BE2C (cell line): ENCODE measurements at places on chromosomes 1 and 21.
A peak's percentile ranks its signal among the peaks of the same experiment; 100 is the strongest.

DNA sequence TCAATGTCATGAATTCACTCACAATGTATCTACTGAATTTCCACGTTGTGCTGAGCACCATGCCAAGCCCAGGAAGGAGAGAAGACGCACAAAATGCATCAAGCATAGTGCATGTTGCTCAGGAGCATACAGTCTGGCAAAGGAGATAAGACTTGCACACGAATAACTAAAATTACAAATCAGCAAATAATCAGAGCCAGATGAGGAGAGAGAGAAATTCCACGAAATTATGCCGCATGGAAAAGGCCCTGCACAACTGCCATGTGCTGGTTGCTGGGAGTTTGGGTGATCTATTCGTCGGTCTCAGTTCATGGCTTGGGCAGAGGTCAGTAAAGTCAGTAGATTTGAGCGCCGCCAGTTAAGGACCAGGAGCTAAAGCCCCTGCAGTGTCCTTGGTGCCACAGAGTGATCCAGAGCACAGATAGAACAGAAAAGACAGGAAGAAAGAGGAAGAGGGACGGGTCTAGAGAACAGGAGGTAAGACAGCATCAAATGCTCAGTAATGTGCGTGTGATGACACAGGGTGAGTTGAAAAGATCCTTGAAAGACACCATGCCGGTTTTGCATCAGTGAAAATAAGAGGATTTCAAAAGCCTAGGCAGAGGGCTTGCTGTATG is 55.1 kb upstream of the ZNF281 start:
- DNase-seq: no peak

DNA sequence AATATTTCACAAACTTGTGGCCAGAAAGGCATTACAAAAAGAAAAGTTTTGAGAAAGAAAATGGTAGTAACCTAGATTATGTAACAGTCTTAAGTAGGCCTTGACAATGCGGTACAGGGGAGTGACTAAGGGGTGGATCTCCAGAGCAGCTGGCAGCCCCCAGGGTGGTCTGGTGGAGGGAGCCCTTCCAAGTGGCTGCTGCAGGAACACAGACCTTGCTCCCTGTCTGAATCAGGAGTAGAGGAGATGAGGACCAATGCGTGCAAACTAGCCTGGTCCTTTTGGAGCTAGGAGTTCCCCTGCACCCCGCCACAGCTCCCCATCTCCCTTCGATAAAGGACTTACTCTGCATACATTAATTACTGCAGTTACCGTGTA is 189.0 kb downstream of the NFIA start:
- peak; percentile 73 for DNase-seq

- DNase-seq: no peak
These were observed 133.0 kb downstream of the ITSN1 start for GRCh38 chr21:33775100-33775828.

DNA sequence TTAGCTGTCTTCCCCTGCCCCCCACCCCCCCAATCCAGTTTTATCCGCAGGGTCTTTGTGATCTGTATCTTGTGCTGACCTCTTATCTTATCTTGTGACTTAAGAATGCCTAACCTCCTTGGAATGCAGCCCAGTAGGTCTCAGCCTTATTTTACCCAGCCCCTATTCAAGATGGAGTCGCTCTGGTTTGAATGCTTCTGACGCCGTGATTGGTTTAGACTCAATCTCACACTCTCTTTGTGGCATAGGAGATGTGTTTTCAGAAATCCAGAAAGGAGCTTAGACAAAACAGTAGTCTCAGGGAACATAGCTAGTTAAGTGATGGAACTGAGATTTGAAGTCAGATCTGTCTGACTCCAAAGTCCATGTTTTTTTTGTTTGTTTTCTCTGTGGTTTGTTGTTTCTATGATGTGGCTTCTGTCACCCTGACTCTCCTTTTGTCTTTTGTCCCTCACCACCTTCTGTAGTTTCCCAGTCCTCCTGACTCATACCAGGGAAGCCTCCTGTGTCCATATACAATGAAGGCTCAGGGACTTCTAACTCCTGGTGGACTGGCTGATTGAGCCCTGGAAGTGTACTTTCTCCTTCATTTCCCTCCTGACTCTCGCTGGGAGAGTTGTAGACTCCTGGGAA is 18.1 kb upstream of the USP24 start:
- no peak for DNase-seq

DNA sequence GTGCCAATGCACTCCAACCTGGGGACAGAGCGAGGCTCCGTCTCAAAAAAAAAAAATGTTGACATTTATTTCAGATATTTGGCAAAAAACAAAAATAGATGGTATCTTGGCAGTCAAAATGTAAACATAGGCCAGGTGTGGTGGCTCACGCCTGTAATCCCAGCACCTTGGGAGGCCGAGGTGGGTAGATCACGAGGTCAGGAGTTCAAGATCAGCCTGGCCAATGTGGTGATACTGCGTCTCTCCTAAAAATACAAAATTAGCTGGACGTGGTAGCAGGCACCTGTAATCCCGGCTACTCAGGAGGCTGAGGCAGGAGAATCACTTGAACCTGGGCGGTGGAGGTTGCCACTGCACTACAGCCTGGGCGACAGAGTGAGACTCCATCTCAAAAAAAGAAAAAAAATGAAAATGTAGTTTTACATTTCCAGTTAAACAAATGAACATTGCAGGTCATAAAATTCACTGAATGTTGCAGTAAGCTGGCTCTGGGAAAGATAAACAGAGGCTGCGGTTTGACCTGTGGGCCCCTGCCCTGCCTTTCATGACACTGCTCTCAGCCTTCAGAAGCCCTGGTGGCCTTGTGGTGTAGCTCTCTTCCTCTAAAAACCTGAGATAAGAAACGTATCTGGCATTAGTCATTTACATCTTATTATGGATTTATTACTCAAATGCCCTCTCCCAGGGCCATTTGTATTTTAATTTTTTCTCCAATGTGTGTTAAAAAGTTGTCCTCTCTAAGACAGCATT is 12.2 kb upstream of the SLC44A3 start:
- DNase-seq: peak; percentile 10

GRCh38 chr21:29390778-29391177 is 92.1 kb downstream of the BACH1 start:
- DNase-seq: no peak

GRCh38 chr1:182586380-182586779 is 2.7 kb downstream of the RNASEL start:
- DNase-seq: no peak

- no peak for DNase-seq
These were observed 8.1 kb downstream of the RERE start for GRCh38 chr1:8809342-8809736.

DNA sequence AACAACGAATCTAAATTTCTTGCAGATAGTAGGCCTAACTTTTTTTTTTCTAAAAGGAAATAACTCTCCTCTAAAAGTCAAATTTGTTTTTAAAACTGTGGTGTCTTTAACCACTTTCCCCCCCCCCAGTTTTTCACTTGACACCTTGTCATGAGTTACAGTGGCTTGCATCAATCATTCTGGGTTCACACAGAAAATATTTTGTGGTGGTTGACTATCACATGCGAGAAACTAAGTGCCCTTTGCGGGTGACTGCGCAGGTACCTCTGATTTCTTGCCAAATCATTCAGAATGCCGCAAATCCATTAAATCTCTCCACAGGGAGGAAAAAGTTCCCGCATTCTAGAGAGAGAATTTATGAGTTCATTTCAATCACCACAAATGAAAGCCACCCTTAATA is 23.8 kb upstream of the SAMSN1 start:
- DNase-seq: no peak

DNA sequence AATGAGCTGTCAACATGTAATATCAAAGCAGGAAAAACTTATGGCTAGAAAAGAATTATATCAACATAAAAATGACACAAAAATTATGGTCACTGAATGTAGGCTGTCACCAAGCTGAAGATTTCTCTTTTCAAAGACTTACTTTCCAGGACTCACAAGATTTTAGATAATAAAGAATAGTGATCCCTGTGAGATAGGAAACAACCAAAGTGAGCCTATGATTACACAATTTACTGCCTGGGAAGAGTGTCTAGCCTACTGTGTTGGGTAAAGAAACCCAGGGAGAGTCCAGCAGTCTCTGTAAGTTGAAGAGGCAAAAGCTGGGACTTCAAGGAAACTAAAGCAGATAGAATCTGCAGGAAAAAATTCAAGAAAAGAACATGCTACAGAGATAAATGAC is 20.2 kb upstream of the RGS1 start:
- no peak for DNase-seq

DNA sequence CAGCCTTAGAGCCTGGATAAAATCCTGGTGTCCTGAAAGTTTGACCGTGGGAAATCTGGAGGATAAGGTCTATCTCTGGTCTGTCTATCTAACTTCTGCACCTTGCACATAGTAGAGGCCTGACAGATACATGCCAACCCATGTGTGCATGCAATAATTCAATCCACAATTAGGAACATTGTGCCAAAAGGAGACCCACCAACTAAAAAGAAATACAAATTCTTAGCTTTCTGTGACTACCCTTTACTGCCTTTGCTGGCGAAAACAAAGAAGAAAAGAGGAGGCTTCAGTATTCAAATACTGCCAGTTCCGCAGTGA is 381 bp upstream of the KLHL20 start:
- DNase-seq: no peak

DNA sequence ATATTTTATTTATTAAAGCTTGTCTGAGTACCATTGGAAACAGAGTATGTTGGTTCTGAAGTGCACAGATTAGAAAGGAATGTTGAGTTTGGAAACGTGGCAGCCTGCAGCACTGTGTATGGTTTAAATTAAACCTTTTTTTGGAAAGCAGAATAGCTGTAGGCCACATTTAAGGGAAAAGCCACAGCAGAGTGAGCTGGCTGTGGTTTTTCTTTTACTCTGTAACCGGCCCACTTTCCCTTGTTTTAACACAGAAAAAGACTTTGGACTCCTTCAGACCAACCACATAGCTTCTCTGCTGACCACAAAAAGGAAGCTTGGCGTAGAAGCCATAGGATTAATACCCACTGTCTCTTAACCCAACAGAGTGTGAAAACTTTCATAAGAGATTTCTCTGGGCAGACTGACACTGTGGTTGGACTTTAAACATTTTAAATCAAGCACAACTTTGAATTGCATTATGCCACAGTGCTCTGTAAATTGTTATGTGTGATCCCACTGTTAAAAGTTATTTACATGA is 75.2 kb downstream of the NFIA start:
- no peak for DNase-seq

DNA sequence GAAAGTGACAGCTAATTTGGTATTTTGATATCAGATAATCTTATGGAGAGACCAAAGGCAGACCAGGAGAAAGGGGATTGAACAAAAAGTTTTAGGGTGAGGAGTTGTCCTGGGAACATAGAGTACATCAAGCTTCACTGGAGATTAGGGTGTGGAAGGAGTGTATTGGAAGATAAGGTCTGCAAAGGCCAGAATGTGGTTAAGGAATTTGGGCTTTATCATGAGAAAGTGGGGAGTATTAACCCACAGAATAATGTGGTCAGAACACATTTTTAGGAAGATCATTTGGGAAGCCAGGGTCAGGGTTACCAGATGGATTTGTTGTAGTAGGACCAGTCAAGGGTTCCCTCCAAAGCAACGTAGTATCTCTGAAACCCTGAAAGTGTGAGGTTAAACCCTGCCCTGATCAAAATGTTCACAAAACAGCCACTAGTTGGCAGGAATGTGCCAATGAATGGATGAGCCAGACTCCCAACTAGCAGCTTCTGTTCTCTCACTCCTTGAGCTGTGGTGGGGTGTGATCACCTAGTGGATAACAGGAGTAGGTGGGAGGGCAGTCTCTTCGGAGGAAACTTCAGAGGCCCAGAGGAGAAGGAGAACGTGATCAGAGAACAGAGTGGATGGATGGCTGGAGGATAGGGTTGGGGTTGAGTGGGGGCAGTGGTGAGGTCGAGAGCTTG is 35.8 kb downstream of the SLC2A1 start:
- peak; percentile 48 for DNase-seq

GRCh38 chr21:44006017-44006619 is 6.0 kb upstream of the TRAPPC10 start:
- DNase-seq: no peak

GRCh38 chr1:52127181-52128180 is 14.4 kb upstream of the ZFYVE9 start:
- peak; percentile 42 for DNase-seq

- no peak for DNase-seq
These were observed 2.0 kb downstream of the EFHD2 start for GRCh38 chr1:15411593-15412137.

DNA sequence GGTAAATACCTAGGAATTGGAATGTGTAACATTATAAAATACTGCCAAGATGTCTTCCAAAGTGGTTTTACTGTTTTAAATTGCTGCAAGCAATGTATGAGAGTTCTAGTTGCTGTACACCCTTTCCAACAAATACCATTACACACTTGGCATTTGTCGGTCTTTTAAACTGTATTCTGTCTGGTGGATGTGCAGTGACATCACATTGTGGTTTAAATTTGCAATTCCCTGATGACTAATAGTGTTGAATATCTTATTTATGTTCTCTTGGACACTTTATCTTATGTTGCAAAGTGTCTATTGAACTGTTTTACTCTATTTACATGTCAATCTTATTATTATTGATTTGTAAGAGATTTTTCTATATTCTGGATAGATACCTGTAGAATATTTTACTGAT is 561.2 kb upstream of the B3GALT2 start:
- no peak for DNase-seq

GRCh38 chr1:55828044-55828443 is 612.9 kb upstream of the USP24 start:
- no peak for DNase-seq

- DNase-seq: peak; percentile 36
These were observed 890 bp downstream of the GJC2 start for GRCh38 chr1:228150461-228151179.

DNA sequence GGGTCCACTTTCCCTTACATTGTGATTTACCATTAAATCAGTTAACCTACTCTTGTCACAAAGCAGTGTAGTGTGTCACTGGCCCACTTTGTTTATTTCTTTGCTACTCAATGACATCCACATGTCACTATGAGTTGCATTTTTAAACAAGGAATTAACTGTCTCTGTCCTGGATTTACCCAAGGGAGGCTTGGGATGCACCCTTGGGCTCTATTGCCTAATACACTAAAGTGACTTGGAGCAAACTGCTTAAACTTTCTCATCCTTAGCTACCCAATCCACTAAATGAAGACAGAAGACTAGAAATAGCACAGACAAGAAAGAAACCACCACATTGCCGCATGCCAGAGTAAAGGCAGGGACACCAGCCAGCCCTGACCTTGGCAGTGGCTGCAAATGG is 136.2 kb upstream of the TIAM1 start:
- DNase-seq: no peak

GRCh38 chr1:156430303-156430702 is 61.3 kb downstream of the RHBG start:
- no peak for DNase-seq

- no peak for DNase-seq
These were observed 46.7 kb upstream of the GPR52 start for GRCh38 chr1:174401075-174401474.

DNA sequence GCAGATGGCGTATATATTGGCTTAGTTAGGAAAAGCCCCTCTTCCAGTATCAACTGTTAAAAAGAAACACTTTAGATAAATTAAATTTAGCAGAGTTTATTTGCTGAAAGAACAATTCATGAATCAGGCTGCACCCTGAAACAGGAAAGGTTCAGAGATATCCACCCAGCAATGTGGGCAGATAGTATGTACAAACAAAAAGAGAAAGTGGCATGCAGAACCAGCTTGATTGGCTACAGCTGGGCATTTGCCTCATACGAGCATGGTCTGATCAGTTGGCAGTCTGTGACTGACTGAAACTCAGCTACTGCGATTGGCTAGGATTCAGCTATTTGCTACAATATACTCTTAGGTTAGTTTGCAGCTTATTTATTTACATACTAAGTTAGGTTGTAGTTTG is 98.2 kb downstream of the ZC3H11B start:
- no peak for DNase-seq
